ENCODE measurements at places on chromosomes 4 and X. TPM values are rescaled to one million over a fixed set of nuclear protein-coding genes. Genes with fewer than 3 reads are reported as not detected.

ARSD gene
- polyA plus RNA-seq = 10.9 TPM

GAGE2A gene
- not detected for polyA plus RNA-seq

TMPRSS11A gene
- polyA plus RNA-seq = 57.7 TPM

GLRA2 gene
- polyA plus RNA-seq = not detected

ADH7 gene
- 208 TPM for polyA plus RNA-seq

HSD17B11 gene
- 6.6 TPM for polyA plus RNA-seq
